ENCODE measurements at places on chromosomes 11 and 22.

GRCh38 chr11:68081691-68082090 is 39.5 kb downstream of the CHKA start:
- no peak for DNase-seq

GRCh38 chr11:134124660-134125451 is 56.0 kb downstream of the JAM3 start:
- no peak for DNase-seq

- DNase-seq = no peak
Measured at GRCh38 chr11:66365166-66365565, 6.4 kb downstream of the SLC29A2 start.

- DNase-seq = no peak
Measured at GRCh38 chr11:75632962-75633361, 35.9 kb downstream of the MAP6 start.

- no peak for DNase-seq
Measured at GRCh38 chr22:44133161-44133560, 47.6 kb upstream of the PARVG start.

DNA sequence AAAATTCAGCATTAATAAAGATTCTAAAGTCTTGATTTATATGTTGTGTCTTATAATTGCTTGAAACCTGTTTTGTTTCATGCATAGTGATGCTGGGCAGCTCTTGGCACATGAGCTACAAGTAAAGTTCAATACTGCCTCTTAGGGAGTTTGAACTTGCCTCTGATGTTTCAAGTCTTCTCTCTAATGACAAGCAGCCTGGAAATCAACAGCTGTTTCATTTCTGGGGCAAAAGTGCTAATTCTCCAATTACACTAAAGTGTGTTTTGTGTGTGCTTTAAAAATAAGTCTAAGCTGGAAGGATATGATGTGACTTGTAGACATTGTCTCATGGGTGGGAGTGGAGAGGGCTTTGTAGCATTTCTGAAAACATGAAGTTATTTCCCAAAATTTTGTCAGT is 23.7 kb upstream of the SESN3 start:
- no peak for DNase-seq

- no peak for DNase-seq
Measured at GRCh38 chr11:48011102-48011797, 30.9 kb downstream of the PTPRJ start.

- no peak for DNase-seq
Measured at GRCh38 chr11:71156301-71156700, 96.1 kb downstream of the SHANK2 start.

DNA sequence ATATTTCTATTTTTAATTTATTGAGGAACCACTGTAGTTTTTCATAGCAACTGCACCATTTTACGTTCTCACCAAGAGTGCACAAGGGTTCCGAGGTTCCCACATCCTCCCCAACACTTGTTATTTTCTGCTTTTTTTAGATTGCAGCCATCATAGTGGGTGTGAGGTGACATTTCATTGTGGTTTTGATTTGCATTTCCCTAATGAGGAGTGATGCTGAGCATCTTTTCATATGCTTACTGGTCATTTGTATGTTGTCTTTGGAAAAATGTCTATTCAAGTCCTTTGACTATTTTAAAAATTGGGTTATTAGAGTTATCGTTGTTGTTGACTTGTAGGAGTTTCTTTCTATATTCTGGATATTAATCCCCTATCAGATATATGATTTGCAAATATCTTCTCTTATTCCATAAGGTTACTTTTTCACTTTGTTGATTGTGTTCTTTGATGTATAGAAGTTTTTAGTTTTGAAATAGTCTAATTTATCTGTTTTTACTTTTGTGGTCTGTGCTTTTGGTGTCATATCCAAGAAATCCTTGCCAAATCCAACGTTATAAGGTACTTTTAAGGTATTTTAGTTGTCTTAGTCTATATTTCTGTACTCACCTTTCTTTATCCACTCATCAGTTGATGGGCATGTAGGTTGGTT is 9.0 kb downstream of the NEAT1 start:
- no peak for DNase-seq

DNA sequence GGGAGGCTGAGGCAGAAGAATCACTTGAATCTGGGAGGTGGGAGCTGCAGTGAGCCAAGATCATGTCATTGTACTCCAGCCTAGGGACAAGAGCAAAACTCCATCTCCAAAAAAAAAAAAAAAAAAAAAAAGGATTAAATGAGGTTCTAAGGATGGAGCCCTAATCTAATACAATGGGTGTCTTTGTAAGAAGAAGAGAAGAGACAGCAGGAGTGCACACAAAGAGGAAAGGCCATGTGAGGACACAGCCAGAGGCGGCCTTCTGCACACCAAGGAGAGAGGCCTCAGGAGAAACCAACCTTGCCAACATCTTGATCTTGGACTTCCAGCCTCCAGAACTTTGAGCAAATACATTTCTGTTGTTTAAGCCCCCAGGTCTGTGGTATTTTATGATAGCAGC is 66.6 kb upstream of the CECR2 start:
- DNase-seq = no peak

GRCh38 chr11:27234043-27234668 is 128.9 kb downstream of the CCDC34 start:
- DNase-seq = no peak

- DNase-seq = no peak
Measured at GRCh38 chr22:30773919-30774318, 79.2 kb downstream of the OSBP2 start.

GRCh38 chr22:17264321-17265052 is 45.3 kb upstream of the ADA2 start:
- DNase-seq = no peak

GRCh38 chr11:10598816-10599215 is 30.4 kb upstream of the LYVE1 start:
- no peak for DNase-seq

DNA sequence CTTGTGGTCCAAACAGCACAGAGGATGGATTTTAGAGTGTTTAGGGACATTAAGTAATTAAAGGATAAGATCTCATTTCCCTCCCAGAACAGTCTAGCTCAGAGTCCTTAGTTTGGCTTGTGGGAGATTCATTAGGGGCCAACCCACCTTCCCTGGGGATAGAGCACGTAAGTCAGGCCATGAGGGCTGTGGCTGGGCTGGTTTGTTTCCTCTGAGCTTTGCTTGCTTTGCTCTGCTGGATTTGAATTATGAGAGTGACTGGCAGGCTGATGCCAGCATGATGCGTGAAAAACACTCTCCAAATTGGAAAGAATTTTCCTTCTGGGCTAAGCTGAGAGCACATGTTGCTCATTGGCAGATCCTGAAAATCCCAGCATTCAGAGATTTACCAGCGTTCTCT is 84.7 kb upstream of the HEPHL1 start:
- no peak for DNase-seq

GRCh38 chr11:69290806-69291205 is 3.1 kb upstream of the MYEOV start:
- DNase-seq = no peak
